Type B pancreatic cell (in vitro differentiated cells): ENCODE measurements at places on chromosomes 5 and 9. TPM values are rescaled to one million over a fixed set of nuclear protein-coding genes. Genes with fewer than 3 reads are reported as not detected.

- DNase-seq, result no peak
These were observed 292.1 kb upstream of the ELAVL2 start for GRCh38 chr9:24118190-24118589.

DNA sequence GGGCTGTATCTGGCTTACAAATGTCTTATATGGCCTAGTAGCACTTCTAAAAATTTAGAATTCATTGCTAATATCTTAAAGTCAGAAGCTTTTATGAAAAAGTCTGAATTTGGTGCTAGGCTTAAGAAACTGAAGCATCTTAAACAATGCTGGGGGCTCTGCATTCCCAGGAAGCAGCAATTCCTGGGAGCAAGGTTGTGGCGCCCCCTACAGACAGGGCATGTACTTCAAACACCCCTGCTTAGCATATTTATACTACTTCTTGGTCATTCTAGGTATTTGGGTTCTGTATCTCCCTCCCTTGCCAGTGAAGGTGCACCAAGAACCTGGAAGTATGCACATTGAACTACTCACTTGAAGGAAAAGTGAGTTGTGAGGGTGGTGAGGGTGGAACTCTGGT lies 64.6 kb upstream of the GRIA1 start:
- DNase-seq, result no peak

Gene FREM1
- total RNA-seq, result 8.6 and 50.8 TPM in 2 replicates

Gene PCDHB10
- total RNA-seq, result 2.1 and 3.2 TPM in 2 replicates

Gene HACD4
- 0.72 and 2.4 TPM in 2 replicates for total RNA-seq

GRCh38 chr5:64637144-64637543 lies 53.2 kb upstream of the SHISAL2B start:
- DNase-seq, result no peak

- no peak for DNase-seq
These were observed 12.7 kb downstream of the C9orf153 start for GRCh38 chr9:86246752-86247161.

DNA sequence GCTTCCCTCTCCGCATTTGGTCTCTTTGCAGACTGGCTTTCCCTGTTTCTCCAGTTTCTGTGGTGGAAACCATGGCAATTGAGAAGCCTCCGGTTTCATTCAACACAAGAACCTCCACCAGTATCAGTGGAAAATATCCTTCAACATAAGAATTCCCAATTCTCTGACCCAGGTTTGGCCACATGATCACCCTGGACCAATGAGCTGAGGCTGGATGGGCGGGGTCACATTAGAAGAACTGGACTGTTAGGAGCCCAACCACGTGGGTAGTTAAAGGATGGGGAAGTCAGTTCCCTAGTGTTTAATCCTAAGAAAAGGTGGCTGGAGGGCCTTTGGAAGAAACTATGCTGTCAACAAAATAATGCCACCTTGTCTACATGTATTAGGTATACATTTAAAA lies 336.3 kb downstream of the DMRT2 start:
- no peak for DNase-seq

Gene FOXD4L5
- 0.31 TPM in 1 of 2 replicates, not detected in the other for total RNA-seq

Gene TRMT10B
- 8.8 and 9.1 TPM in 2 replicates for total RNA-seq

- DNase-seq, result no peak
These were observed 243.5 kb upstream of the CCNG1 start for GRCh38 chr5:163193886-163194285.

- DNase-seq, result no peak
These were observed 64.9 kb downstream of the SUSD1 start for GRCh38 chr9:112110094-112110776.

GRCh38 chr9:15096972-15097371 lies 186.7 kb upstream of the FREM1 start:
- no peak for DNase-seq

GRCh38 chr5:103910786-103911185 lies 348.2 kb upstream of the NUDT12 start:
- DNase-seq, result no peak

GRCh38 chr5:173001229-173001841 lies 17.8 kb downstream of the ATP6V0E1 start:
- no peak for DNase-seq

DNA sequence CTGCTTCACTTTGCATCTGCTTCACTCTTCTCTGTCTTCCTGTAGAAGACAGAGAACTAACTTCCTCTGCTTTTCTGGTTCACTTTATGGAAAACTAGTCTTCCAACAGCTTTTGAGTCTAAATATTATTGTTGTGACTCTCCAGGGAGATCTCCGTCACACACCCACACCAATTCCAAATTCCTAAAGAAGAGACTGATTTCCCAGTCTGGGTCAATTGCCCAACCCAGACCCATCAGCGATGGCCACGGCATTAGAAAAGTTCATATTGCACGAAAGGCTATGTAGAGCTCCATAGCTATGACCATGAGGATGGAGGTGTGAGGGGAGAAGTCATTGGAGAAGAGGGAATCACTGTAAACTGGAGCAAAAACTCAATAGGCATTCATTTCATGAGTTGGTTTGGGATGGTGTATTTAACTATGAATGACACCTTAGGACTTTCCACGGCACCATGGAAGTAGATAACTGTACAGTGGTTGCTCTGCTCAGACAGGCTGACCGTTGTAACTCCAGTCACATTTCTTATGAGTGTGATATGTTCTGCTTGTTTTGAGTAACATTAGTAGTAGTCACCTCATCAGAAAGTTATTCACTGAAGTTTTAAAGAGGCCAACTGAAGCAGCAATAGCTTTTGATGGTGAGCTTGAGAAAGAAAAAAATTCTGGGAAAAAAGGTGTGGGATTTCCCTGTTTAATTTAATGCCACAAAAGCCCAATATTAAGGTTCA lies 78.1 kb upstream of the MAMDC2 start:
- no peak for DNase-seq

DNA sequence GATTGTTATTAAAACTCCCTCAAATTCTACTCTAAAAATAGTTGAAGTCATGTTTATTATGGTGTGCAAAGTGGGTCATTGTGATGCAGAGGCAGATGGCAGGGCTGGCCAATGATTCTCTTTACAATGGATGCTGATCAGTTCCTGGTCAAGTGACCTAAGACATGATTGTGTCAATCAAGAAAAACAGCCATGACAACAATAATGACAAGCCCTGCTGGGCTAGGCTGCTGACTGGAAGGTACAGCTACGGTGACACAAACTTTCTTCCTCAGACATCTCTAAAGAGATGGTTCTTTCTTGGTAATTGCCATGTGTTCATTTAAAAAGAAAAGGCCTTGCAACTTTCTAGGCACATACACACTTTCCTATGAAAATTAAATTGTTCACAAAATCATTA lies 3.6 kb downstream of the SLC24A2 start:
- no peak for DNase-seq
